ENCODE measurements at places on chromosomes 4 and X. TPM values are rescaled to one million over a fixed set of nuclear protein-coding genes. Genes with fewer than 3 reads are reported as not detected.

DNA sequence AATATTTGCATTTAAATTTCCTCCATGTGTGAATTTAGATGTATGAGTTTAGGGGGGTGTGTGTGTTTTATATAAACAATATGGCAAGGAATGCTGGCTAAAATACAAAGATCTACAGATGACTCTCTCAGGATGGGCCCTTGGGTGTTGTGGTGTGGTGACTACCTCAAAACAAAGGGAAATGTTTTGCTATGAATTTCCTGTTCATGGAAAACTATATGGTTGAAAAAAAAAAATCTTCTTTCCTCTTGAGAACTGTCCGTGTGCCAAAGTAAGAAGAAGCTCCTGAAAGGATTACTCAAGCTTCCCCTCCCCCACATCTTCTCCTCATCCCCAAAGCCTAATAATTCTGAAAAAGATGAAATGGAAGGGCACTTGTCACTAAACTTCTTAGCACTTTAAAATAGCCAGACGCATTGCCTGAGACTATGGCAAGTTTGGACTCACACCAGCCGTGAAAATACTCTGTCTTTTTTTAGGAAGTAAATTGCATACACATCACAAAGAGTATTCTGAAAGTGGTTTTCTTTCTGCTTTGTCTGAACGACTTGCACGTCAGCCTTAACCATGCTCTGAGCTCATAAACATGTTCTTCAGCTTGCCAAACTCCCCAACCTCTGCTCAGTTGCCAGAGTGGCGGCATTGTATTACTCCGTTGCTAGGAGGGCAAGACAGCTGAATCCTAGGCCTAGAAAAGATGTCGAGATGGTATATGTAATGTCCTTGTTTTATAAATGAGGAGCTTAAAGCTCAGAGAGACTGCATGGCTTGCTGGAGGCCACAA is 250.4 kb upstream of the JADE1 start:
- no peak for DNase-seq

Gene CLNK
- not detected for total RNA-seq

- DNase-seq: no peak
Observed at GRCh38 chr4:5969336-5969735, 48.9 kb downstream of the C4orf50 start.

Gene ITGB1BP2
- 6.6 TPM for total RNA-seq

DNA sequence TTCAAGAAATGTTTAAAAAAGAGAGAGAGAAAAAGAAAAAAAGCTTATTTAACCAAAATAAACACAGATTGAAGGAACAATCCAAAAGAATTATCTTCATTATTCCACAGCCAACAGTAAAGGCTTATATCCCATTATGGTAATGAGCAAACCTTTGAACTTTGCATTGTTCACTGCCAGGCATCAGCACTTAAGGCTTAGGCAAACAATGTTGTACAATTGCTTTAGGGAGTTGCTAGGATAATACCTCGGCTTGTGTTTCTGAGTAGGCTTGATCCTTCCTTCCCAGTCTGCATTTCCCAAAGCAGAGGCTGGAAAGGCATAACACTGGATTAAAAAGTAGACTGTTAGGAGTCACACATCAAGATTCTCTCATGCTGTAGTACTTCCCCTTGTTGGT is 352.7 kb upstream of the IGFBP7 start:
- no peak for DNase-seq

DNA sequence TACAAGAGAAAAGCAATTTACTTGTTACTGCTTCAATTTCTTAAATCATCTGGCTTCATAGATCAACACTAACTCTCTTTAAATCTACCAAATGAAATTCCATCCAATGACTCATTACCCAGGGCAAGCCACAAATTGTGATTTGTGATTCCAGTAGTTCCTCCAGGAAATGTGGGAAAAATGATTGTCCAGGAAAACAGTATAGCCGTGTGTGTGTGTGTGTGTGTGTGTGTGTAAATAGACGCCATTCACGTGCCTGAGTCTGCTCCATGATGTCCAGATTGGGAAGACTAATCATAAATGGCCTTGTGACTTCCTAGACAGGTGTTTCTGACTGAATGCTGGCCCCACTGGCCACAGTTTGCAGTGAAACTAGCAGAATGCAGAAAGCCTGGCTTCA is 121.3 kb downstream of the HS6ST2 start:
- DNase-seq: no peak

- no peak for DNase-seq
Observed at GRCh38 chr4:187004628-187005027, 281.0 kb upstream of the FAT1 start.

GRCh38 chr4:57575426-57575825 is 465.2 kb upstream of the IGFBP7 start:
- no peak for DNase-seq

- DNase-seq: no peak
Observed at GRCh38 chrX:55151199-55151598, 62.4 kb downstream of the PAGE2 start.

Gene CT45A3
- total RNA-seq: not detected

Gene PLAC8
- total RNA-seq: not detected

GRCh38 chrX:119236623-119237561 is 807 bp downstream of the PGRMC1 start:
- no peak for DNase-seq

DNA sequence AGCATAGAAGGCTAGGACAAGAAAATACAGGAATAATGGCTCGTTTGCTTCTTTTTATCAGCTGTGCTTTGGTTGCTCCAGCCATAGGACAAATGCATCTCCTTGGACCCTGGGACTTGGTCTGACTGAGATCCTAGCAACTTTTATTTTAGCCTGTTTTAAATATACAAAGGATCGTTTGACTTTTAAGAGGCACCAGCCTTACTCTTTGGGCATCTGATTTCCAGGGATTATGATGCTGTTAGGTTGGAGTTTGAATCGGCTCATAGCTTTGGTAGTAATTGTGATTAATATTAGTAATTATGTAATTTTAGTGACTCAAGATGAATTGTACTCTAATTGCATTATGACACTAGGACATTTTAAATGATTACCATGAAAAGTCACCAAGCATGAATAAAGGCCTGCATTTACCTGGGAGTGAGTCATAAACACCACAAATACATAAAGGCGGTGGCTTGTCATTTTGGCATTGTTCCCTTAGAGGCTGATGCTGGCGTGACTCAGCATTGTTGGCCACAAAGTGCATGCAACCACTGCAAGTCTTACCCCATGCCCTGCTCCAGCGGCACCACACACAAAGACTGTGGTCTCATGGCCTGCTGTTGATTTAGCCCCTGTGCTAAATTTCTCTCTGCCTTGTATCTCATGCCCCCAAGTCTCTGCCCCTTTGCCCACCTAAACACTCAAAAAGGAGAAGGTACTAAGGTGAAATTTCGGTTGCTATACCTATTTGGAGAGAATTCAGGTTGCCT is 12.4 kb downstream of the GPAT3 start:
- DNase-seq: peak; percentile 63

Data from A673 (cell line).